ENCODE measurements at places on chromosomes 5 and 9.

DNA sequence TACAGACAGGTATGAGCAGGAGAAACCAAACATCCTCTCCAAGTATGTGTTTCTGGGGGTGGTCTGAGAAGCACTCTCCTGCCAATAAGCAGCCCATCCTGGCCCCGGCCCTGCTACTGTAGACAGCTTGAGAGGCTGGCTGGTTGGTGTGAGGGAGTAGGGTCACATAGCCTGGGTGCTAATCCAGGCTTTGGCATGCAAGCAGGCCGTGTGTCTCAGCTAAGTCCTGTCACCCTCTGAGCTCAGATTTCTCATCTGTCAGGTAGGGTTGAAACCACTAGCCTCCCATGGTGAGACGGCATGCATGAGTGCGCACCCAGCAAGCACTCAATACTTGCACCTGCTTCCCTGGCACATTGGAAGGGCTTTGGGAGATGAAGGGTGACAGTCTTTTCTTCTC is 49.8 kb upstream of the PHYKPL start:
- DNase-seq: no peak

GRCh38 chr5:172846249-172846648 is 12.2 kb downstream of the ERGIC1 start:
- no peak for DNase-seq

- DNase-seq: no peak
These were observed 106.2 kb upstream of the TXNDC8 start for GRCh38 chr9:110443866-110444220.

- peak; percentile 43 for DNase-seq
These were observed 50.2 kb downstream of the RICTOR start for GRCh38 chr5:39024005-39024404.

DNA sequence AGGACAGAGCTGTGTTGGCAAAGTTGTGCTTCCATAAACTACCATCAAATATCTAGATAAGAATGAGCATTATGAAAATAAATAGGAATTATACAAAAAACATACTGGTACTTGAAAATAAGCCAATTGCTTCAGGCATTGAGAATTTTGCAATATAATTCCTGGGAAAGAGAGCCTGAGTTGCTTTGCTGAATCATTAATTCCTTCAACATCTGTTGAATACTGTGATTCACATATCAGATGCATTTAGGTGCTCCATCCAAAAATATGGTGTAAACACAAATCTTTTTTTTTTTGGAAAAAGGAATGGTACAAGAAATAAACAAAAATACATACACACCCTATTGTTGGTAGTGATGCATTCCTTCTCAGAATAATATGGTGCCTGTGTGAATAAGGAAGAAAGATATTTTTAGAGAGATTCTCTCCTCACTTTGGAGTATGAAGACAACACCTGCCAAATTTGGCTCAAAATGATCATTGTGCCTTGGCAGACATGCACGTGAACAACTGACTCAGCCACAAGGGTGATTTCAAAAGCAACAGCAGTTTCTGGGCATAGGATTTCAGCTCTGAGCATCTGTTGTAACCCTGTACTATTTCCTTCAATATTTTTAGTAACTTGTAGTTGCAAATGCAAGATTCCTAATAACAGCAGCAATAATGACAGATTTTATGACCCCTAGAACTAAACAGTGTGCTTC is 96.7 kb downstream of the CAVIN4 start:
- no peak for DNase-seq

GRCh38 chr5:103450333-103451061 is 112.1 kb downstream of the NUDT12 start:
- DNase-seq: peak; percentile 43

- no peak for DNase-seq
These were observed 156.1 kb upstream of the GHR start for GRCh38 chr5:42267091-42267490.

- DNase-seq: no peak
These were observed 286.6 kb upstream of the POU5F2 start for GRCh38 chr5:94028001-94028400.

DNA sequence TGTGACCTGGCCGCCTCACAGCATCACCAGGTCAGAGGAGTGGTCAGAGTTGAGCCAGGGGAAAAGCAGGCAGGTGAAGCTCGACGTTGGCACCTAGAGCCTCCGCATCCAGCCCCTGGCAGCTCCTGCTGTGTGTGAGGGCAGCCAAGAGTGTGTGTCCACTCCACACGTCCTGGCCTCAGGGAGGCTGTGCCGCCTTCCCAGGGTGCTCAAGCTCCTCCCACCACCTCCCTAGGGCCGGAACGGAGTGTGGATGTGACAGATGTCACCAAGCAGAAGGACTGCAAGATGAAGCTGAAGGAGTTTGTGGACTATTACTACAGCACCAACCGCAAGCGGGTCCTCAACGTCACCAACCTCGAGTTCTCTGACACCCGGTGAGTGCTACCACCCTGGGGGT is 72.5 kb downstream of the PHF2 start:
- DNase-seq: no peak

DNA sequence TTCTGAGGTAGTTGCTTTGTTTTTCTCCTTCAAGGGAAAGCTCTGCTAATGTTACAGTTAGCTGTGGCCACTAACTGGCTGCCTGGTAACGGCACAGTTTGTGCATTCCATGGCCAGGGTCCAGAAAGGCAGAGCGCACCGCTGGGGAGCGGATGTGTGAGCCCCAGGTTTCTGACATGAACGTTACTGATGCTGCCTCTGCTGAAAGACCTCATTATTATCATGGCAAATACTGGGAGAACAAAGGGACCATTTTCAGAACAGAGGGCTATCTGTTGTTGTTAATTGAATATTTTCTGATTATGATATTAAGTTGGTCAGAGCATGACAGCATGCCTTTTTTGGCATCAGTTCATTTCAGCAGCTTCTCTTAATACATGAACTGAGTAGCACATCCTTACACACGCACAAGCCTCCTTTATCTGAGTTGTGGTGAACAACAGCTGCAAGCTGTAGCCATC is 134.1 kb downstream of the NUDT12 start:
- peak; percentile 73 for DNase-seq

GRCh38 chr5:51159606-51160005 is 223.6 kb upstream of the ISL1 start:
- DNase-seq: no peak

GRCh38 chr5:111930905-111931461 is 174.0 kb upstream of the NREP start:
- no peak for DNase-seq

DNA sequence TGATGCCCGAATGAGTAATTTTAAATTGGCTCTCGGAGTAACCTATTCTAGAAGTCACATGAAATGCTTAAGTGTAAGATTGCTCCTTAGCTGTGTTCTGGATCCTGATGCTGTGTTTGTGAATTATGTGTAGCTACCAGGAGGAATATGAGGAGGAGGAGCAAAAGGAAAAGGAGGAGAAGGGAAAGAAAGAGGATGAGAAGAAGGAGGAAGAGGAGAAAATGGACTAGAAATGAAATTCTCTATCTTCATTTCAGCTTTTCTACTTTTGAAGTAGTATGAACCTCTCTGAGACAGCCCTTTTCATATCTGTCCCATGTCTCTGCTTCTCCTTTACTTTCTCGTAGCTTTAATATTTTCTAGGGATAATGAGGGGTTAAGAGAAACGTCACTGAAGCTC is 119.4 kb upstream of the ACTBL2 start:
- no peak for DNase-seq

GRCh38 chr5:158485604-158486081 is 614.1 kb downstream of the EBF1 start:
- no peak for DNase-seq

GRCh38 chr5:59207401-59207800 is 624.5 kb downstream of the RAB3C start:
- no peak for DNase-seq

GRCh38 chr5:58490402-58491050 is 709 bp upstream of the GAPT start:
- DNase-seq: no peak

DNA sequence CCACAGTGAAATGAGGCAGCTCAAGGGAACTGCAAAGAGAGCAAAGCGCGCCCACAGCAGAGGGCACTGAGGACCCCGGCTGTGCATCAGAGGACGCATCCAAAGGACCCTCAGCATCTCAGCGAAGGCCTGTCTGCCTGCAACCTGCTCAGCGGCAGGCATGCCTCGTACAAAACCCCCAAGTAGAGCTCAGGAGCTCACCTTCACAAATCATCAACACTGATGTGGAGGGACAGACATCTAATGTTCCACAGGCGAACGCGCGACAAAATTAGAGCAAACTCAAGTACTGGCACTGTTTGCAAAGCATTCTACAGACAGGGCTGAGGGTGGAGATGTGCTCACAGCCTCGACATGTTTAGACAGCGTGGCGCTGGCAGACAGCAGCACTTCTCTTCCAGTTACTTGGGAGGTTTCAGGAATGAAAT is 81.0 kb downstream of the DCP2 start:
- DNase-seq: no peak

DNA sequence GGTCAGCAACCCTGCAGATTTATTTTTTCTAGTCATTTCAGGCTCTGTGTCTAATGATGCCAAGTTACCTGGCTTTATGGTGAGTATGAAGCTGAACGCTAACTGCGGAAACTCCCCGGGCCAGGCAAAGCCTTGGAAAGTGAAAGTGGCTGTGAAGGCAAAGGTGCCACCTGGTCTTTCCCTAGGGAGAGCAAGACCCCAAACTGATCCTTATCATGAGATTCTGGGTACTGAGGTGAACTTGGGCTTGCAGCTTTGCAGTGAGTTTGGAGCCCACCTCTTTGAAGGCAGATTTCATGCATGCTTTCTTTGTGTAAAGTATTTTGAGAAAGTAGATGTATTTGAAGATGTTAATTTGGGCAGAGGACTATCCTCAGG is 63.3 kb downstream of the CARTPT start:
- DNase-seq: no peak

DNA sequence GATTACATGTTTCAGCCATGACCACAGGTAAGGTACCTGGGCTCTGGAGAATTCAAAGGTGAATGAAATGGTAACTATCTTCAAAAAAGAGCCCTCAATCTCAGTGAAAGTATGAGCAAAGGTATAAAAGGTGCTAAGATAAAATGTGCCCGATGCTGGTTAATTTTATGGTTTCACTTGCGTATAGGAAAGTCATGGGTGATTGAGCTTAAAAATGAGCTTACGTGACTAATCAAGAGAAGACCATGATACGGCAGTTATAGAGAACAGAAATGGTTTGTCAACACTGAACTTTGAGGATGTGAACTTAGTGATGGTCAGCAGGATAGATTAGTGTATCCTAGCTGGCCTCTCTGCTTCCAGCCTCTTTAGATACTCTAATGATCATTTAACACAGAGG is 320.1 kb downstream of the DEPDC1B start:
- DNase-seq: no peak

GRCh38 chr9:114082017-114082762 is 4.1 kb upstream of the AMBP start:
- peak; percentile 55 for DNase-seq

- no peak for DNase-seq
These were observed 80.7 kb downstream of the ANKRD55 start for GRCh38 chr5:56152437-56152836.

GRCh38 chr9:6975198-6975597 is 217.4 kb downstream of the KDM4C start:
- DNase-seq: no peak

GRCh38 chr9:127537792-127538191 is 74.3 kb upstream of the STXBP1 start:
- DNase-seq: no peak

DNA sequence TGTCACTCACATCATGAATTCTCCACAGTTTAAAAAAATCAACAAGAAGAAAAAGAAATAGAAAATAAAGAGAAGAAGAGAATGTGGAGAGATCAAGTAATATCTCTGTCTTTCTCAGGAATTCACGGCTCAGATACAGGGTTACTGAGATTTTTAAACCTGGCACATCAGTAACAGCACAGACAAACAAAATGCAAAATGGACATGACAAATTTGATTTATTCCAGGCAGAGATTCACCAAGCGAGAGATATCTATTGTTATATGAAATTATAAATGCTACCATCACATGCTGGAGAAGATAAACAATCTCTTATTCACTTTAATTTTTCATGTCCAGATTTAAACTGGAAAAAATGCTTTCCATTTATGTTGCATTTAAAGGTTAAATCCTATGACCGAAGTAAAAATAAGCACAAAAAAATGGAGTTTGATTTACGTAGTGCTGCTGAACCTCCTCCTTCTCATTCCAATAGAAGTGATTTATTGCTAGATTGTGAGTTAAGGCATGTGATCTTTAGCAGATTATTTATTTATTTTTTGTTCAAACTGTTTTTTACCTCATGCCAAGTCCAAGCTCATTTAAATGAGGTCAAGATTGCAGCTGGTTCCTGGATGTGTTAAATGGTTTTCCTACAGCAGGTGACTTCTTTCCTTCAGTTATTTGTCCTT is 926.4 kb downstream of the MAT2B start:
- no peak for DNase-seq

- DNase-seq: no peak
These were observed 167.8 kb downstream of the RASEF start for GRCh38 chr9:82894961-82895821.

- DNase-seq: no peak
These were observed 474.2 kb downstream of the GADD45G start for GRCh38 chr9:90078988-90079421.

GRCh38 chr5:17976404-17976803 is 342.1 kb downstream of the TAF11L14 start:
- DNase-seq: no peak

GRCh38 chr5:90983148-90983547 is 400.0 kb downstream of the ARRDC3 start:
- peak; percentile 51 for DNase-seq

DNA sequence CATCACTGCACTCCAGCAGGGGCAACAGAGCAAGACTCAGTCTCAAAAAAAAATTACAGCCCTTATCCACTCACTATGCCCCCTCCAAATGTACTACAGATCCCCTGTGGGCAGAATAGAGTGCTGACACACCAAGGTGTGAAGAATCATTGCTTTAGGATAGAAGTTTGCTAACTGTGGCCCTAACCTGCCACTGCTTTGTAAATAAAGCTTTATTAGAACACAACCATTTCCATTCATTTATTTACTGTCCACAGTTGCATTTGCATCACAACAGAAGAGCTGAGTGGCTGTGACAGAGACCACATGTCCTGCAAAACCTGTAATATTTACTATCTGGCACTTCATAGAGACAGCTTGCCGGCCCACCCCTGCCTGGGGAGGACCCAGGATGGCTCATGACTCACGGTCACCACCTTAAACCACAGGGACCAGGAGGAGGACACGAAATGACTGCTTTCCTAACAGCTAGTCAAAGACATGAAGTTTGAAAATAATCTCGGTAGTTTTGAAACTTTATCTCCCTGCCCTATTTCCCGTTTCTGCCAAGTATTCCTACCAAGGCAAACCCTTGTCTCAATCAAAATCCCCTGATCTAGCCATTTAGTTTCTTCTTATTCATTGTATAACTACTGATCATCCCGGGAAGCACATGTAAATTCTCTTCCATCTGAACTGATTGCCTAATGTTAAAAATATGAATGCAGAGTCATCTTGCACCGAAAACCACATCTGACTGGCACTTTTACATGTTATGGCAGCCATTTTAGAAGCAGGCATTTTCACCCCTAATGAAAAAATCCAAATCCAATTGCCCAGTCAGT is 206.1 kb downstream of the SLIT3 start:
- DNase-seq: no peak
